ENCODE measurements at places on chromosomes 5 and 9. TPM values are rescaled to one million over a fixed set of nuclear protein-coding genes. Genes with fewer than 3 reads are reported as not detected.

ZNF608 gene
- total RNA-seq = 0.70 TPM

DNA sequence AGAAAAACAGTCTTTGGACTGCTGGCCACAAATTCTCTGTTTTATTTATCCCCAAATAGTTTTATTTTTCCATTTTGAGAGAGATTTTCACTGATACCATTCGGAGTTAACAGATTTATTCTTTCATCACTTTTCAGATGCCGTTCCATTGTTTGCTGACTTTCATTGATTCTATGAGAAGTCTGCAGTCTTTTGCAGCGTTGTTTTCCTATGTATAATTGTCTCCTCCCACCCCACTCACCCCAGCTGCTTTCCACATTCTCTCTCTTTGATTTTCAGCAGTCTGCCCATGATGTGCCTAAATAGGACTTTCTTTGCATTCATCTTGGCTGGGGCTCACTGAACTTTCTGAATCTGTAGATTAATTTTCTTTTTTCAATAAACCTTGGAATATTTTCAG is 107.6 kb downstream of the C9orf50 start:
- DNase-seq = no peak

- no peak for DNase-seq
Observed at GRCh38 chr9:85522459-85523092, 219.2 kb downstream of the AGTPBP1 start.

SPATA31A6 gene
- not detected for total RNA-seq

TEX48 gene
- total RNA-seq = not detected

All from HT1080 (cell line).